ENCODE measurements at places on chromosomes 3 and 15. TPM values are rescaled to one million over a fixed set of nuclear protein-coding genes. Genes with fewer than 3 reads are reported as not detected.

DNA sequence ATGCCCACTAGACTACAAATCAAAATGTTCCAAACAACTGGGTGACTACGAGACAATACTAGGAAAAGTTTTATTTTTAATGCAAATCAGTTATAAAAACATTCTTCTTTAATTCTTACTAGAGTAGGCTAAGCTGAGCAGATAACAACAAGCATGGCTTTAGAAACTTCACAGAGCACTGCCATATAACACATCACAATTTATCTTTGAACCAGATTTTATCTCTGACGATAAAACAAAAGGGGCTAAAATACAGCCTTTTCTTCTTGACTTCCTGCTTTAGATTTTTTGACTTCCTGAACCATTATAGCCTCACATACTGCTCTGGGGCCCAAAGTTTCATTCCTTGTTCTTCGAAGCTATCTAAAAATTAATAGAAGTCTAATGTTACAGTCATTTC, 25.9 kb downstream of the TBC1D2B start:
- DNase-seq = no peak

SLC9C1 gene
- not detected for total RNA-seq

SAMD7 gene
- not detected for total RNA-seq

BFSP2 gene
- total RNA-seq = not detected

GRCh38 chr15:66461917-66462316, 35.6 kb downstream of the SNAPC5 start:
- DNase-seq = no peak

DNA sequence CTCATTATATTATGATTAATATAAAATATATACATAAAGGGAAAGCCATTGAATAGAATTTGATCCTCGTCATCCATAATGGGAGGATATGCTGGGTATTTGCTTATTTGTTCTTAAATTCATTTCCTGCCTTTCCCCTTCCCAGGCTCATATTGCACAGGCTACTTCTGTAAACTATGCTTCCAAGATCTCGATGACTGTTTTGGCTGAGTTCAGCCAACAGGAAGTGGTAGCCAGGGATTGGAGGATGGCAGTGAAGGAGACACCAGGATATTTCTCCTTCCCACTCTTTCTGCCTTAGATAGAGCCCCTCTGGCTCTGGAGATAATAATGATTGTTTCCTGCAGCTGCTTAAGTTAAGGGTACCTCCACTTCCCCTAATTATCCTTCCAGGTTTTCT, 44.3 kb upstream of the DYNC1LI1 start:
- no peak for DNase-seq

DNA sequence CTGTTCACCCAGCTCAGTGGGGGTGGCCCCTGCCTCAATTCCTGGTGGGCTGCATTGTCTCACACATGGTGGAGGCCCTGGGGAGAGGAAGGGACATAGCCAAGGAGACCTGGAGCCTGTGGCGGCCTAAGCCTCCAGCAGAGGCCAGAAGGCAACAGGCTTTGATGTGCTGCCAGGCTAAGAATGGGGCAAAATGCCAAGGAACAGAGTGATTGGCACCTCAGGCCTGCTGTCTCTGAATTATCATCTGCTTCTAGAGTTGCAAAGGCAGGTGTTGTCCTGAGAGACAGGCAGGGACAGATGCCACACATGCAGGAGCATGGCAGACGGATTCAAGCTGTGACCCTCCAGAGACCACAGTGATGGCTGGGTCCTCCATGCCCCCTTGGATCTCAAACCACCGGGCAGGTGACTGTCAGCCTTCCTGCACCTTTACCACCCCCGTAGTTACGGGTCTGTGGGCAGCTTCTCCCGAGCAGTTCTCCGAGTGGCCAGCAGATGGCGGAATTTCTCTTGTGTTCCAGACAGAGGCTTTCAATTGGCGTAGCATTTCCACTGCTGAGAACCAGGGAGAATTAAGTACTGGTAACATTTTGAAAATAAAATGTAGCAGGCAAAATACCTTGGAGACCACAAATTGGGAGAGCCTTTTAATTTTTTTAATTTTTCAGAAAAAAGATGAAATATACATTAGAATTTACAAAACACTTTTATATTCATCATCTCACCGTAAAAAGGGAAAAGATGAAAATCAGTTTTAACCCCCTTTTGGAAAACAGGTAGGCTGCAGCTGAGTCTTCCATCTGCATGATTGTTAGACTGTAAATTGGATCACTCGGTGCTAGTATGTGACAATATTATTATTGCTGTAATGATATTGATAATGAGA, 525.5 kb upstream of the CFAP20DC start:
- no peak for DNase-seq

ZXDC gene
- total RNA-seq = 26.3 TPM

GRCh38 chr15:96702589-96702988, 372.1 kb downstream of the NR2F2 start:
- DNase-seq = no peak

GRCh38 chr15:48440084-48440483, 108.9 kb downstream of the DUT start:
- no peak for DNase-seq

GRCh38 chr3:39138804-39139415, 14.5 kb downstream of the CSRNP1 start:
- DNase-seq = peak; percentile 58

WNT5A gene
- 11.6 TPM for total RNA-seq

- DNase-seq = no peak
These were observed 4.1 kb upstream of the CLDN1 start for GRCh38 chr3:190326361-190326760.

DNA sequence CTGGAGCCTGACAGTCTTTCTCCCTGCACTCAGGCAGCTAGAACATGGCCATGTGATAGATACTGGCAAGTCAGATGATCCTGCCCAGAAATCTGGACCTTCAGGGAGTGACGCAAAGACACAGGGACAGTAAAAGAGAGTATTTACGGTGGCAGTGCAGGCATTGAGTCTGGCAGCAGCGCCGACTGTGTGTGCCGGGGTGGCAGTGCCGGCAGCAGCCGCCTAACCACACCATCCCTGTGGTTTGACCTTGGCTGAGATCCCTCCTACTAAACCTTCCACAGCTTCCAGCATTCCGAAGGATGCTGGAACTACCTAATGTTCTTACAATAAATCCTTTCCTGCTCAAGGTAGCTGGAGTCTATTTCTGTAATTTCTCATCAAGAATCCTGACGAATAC, 4.6 kb upstream of the TSPAN3 start:
- DNase-seq = no peak
